ENCODE measurements at places on chromosomes 3 and 15. TPM values are rescaled to one million over a fixed set of nuclear protein-coding genes. Genes with fewer than 3 reads are reported as not detected.

The NR2F2 gene
- 15.5 TPM for total RNA-seq

GRCh38 chr15:101143321-101143720 is 108.5 kb downstream of the CHSY1 start:
- no peak for DNase-seq

The RAB6B gene
- total RNA-seq = 0.36 TPM

- no peak for DNase-seq
These were observed 49.1 kb upstream of the LIMD1 start for GRCh38 chr3:45545476-45545875.

- DNase-seq = no peak
These were observed 262.9 kb downstream of the ZMAT3 start for GRCh38 chr3:178808748-178809147.

The OR5K2 gene
- total RNA-seq = not detected

- DNase-seq = no peak
These were observed 2.9 kb upstream of the IQSEC1 start for GRCh38 chr3:13075986-13076654.

- no peak for DNase-seq
These were observed 10.4 kb downstream of the VILL start for GRCh38 chr3:38000965-38001455.

The SKOR1 gene
- 0.08 TPM for total RNA-seq

The BDH1 gene
- 0.99 TPM for total RNA-seq

DNA sequence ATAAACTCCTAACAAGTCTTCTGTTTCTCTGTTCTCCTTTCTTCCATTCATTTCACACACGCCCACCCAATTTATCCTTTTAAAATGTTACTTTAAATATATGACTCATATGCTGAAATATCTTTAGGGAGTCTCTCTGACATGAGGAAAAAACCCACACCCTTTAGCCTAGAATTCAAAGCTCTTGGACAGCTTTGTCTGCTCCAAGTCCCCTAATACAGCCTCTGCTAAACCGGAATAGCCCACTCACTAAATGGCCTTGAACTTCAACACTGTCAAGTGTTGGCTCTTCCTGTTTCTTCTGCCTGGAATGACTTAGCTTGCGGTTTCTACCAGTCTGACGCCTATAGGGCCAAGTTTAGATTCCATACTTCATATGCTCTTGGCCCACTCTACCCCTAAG is 3.3 kb upstream of the CD96 start:
- DNase-seq = peak; percentile 70

DNA sequence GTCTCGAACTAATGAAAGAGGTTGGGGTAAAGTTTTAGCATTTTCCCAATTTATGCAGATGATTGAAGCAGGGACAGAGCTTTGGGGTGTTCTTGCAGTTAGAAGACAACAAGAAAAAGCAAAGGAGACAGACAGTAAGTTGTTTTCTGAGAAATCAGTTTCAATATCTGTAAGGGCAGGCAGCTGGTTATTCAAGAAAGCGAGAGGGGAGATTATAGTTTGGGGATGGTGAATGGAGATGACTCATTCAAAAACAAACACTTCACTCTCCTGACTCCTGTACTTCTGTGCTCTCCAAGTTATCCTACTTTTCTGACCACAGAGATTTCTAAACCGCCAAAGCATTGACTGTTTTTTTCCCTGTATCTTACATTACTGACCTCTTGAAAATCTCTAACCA is 352.0 kb downstream of the GAP43 start:
- peak; percentile 74 for DNase-seq

DNA sequence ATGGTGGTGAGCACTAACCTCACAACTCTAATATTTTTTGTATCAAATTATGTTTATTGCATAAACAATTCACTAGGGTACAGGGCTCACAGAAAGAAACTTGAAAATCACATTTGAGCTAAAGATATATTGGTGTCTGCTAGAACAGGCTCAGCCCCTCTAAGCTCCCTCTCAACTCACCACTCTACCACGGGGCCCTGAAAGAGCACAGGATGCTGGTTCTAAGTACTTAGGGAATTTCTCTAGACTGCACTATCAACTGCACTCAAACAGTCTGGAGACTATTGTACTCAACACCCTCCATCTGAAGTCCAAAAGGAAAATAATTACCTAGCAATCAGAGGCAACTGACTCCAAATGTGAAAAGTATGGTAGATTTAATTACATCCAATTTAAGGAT is 98.7 kb upstream of the STRIT1 start:
- no peak for DNase-seq

DNA sequence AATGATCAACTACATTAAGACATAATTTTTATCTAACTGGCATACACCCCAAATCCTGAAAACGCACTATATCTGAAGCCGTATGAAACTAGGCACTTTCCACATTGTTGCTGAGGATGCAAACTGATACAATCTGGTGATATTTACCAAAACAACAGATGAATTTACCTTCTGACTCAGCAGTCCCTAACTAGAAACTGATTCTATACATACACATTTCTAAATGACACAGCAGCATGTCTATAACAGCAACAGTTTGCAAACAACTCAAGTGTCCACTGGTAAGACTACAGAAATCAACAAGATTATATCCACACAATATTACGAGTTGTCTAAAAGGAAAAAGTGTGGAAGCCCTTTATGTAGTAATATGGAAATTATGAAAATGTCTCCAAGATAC is 22.9 kb downstream of the SECISBP2L start:
- DNase-seq = no peak

The GPR27 gene
- total RNA-seq = 0.25 TPM

DNA sequence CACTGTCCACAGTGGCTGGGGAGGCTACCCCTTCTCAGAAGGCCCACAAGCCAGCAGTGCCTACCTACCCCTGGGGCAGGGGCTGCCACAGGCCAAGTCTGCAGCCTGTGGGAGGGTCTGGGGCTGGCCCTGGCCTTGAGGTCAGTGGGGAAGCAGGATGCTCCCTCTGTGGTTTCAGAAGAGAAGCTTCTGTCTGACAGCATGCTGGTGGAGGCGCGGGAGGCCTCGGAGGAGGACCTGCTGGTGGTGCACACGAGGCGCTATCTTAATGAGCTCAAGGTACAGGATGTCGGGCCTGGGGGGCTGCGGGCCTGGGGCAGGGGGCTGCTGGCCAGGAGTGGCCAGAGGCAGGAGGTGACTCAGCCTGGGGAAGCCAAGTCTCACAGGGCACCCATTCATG is 3.2 kb downstream of the HDAC11 start:
- no peak for DNase-seq

GRCh38 chr15:60372756-60373155 is 25.0 kb downstream of the ANXA2 start:
- peak; percentile 74 for DNase-seq
